ENCODE measurements at places on chromosomes 6 and 20.

DNA sequence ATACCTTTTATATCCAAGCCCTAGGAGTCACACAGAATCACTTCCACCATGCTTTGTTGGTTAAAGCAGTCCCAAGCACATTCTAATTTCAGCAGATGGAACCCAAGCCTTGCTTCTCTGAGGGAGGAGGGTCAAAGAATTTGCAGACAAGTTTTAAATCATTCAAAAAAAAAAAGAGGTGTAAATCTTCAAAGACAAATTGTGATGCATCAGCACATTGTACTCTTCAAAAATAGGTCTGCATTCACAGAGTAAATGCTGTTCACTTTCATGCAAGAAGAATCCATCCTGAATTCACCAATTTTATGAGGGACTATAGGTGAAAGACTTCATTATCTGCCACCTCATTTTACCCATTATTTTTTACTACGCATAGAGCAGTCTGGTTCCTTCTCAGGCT is 321.8 kb upstream of the PRDM1 start:
- DNase-seq = no peak

GRCh38 chr6:41682497-41683272 is 44.4 kb downstream of the MDFI start:
- DNase-seq = no peak

DNA sequence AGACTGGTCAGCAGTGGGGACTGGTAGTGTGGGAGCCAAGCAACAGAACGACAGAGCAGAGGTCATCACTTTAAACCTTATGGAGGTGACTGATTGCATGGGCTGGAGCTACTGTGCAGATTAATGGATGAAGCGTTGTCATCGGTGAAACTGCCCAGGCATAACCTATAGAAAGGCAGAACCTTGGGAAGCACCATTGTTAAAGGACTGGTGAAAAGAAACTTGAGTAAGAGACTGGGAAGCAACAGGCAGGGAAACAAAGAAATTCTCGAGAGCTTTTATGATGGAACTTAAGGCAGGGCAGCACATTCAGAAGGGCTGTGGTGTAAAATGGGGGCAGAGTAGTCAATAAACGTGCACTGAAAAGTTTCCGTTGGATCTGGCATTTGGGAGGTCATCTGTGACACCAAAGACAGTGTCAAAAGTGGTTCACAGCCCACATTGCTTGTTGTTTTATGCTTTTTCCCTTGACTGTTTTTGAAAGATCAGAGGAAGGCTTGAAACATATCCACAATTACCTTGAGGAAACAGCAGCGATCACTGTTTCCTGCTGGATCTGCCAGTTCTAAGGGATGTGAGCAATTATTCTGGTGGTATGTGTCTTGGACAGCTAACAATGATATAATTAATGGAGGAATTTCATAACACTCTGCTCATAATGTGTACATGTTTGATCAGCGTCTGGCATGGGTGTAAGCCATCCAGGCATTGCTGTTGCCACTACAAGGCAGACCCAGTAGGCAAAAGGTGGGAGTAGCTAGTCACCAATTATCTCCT is 62.7 kb downstream of the LRRC1 start:
- no peak for DNase-seq

GRCh38 chr20:51703400-51704287 is 64.5 kb downstream of the ATP9A start:
- no peak for DNase-seq

- no peak for DNase-seq
Observed at GRCh38 chr6:133523816-133524215, 282.7 kb downstream of the EYA4 start.

- no peak for DNase-seq
Observed at GRCh38 chr6:89749918-89750317, 69.7 kb downstream of the MDN1 start.

DNA sequence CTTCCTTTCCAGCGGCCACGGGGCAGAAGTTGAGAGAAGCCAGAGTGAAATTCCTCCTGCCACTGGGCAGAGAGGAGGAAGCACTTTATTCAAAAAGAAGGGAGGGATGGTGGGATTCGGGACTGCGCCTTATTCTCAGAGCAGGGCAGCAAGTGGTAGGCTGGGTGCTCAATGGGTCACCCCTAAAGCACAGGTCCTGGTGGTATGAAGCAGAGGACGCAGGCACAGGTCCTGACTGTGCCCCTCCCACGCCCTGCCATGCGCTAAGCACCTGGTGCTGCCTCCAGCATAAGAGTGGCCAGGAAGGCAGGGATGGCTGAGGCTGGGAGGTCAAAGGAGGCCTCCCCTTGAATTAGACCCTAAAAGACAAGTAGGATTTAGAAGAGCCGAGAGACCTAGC is 4.9 kb upstream of the GRM4 start:
- no peak for DNase-seq

GRCh38 chr6:53056273-53056672 is 8.9 kb upstream of the FBXO9 start:
- DNase-seq = no peak

Data from fibroblast of skin of right biceps (primary cell).